ENCODE measurements at places on chromosomes 4 and X.

GRCh38 chr4:178462710-178463109 lies 1020.5 kb upstream of the AGA start:
- no peak for DNase-seq

DNA sequence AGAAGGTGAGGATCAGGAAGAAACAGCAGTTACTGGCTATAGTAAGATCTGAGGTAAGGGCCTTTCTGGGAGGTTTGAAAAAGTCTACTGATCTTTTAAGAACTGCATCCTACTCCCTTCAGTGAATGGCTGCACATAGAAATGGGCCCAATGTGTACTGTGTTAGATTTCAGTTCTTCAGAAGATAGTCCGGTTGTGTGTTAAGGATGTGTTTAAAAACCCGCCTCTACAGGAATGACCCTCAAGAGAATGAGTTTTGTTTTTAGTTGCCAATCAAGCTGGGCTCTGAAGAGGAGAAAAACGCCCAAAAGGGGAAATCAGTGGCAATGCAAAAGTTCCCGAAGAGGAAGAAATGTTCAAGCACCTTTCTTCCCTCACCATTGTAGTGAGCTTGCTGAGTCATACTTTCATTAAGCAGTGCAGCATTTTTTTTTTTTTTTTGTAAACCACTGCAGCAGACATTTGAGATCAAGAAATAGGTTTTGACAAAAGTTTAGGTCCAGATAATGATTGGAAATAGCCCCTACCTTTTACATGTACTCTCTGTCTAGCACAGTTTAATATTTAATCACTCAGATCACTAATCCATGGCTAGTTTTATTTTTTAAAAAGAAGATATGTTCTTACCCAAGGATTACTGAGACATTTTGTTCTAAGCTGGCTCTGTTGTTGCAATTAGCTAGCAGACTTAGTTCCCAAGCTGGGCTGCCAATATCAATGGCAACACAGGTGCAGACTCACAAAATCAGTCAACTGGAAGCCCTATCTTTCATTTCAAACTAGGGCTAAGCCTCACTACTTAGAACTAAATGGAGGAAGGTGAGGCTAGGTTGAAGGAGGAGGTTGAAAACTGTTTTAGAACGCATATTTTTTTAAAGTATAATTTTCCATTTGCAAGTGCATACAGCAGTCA lies 7.0 kb upstream of the TRPC5OS start:
- DNase-seq = peak; percentile 1

DNA sequence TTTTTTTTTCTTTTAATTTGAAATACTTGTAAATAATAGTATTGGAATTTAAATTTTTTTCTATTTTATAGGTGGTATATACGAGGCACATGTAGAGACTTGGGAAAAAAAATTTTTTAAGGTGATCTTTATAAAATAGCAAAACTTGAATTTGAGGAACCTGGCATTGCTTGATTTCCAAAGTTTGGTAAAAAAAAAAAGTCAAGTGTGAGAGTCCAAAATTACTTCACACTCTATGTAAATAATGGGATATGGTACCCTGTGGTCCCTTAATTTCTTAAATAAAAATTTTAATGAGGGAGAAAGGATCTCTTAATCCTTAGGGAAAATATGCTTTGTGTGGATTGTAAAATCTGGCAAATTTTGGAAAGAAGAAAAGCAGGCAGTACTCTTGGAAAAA lies 19.0 kb downstream of the SPRY1 start:
- DNase-seq = no peak

DNA sequence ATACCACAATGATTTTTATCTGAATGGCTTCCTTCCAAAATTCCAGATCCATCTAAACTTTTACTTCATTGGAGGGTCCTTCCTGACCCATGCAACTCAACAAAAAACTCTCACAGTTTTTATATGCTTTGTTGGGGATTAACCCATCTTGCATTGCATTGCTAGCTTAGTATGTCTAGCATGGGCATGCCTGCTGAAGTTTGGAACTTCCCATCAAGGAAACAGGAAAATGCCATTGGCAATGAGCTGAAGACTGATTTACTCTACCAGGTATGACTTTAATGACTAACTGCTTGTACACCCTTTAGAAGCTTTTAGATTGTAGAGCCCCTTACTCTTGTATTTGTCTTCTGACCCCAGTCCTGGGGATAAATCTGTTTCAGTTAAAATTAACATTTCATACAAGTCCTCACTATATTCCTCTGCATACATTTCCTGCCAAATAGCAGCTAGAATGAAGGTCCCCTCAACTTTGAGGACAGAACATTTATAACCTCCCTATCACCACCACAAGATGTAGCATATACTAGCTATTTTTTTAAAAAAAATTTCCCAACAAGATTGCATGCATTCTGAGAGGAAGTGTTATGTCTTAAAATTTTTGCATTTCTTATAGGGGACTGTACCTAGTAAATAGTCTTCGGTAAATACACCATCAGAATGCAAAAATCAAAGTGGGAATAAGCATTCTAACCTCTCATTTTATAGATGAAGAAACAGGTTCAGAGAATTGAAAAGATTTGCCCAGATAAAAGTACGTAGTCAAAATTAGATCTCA lies 52.5 kb upstream of the ATXN3L start:
- DNase-seq = no peak

DNA sequence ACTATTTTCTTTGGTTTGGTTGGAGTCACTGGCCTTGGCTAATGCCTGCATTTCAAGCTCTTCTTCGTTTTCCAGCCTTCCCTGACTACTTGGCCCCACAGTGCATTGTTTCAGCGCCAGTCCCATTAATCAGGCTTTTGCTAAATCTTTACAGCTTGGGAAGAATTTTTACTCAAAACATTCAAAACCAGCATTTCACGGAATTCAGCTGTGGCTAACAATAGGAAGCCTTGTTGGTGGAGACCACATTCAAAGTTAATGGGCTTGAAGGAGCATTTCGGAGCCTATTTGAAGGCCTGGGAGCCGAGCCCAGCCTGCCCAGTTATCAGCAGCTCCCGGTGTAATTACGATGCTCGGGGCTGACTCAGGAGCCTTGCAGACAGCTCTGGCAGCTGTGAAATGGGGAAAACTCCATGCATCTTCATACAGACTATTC lies 30.8 kb upstream of the VCX2 start:
- DNase-seq = no peak

GRCh38 chrX:386768-387575 lies at the start of gene PPP2R3B:
Gene PPP2R3B (minus strand): TSS chrX:386907. CDS start chrX:386691, 216 bp downstream.
- DNase-seq = peak; percentile 98

DNA sequence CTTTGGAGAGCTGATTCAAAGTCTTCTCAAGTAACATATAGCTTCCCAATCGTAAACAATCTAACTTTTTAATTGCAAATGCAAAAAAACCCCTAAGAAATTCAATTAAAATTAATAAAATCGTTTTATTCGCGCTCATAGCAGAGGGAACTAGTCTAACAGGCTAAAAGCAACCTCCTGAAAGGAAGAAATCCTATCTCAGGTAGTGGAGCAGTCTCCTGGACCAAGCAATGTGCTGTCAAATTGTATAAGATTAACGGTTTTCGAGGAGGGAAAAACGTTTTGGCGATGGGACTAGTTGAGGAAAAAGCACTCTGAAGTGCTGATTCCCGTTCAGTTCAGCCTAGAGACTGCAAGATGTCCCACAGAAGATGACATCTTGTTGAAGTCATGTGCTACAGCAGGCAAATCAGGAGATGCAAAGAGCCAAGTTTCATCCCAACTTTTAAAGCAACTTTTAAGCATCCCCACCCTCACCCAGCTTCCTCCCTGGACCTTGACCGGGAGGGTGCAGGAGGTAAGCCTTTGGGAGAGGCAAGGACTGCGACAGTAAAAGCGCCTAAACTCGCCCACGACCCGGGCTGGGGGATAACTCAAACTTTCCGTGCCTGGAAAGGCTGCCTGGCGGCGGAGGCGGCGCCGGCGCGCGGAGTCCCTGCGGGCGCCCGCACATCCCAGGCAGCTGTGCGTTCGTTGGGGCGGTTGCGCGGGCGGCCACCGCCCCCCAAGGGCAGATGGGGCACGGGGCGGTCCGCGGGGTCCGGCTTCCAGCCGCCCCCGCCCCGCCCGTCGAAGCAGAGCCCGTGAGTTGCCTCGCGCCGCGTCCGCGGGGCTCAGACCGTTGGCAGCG lies 784 bp downstream of the MAP7D3 start:
- no peak for DNase-seq

GRCh38 chr4:144480068-144480467 lies 165.9 kb upstream of the HHIP start:
- no peak for DNase-seq

DNA sequence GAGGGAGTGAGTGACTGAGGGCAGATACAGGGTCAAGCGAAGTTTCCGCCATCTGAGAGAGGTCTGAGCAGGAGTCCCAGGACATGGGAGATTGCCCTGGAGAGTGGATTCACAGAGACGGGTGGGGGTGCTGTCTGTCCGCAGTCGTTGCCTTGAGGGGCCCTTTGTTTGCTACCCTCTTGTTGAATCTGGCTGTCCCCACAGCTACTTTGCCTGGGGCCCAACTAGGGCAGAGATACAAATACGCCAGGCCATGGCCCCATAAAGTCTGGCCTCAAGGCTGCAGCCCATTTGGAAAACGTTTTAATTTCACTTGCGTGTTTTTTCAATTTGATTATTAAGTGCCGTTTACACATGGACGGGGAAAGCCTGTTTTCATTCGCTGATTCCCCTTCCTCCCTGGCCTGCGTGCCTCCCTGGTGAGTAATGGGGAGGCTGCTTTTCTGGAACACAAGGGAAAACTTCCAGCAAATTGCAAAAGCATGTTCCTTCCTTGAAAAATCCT lies 134.4 kb downstream of the SMIM20 start:
- DNase-seq = peak; percentile 37

DNA sequence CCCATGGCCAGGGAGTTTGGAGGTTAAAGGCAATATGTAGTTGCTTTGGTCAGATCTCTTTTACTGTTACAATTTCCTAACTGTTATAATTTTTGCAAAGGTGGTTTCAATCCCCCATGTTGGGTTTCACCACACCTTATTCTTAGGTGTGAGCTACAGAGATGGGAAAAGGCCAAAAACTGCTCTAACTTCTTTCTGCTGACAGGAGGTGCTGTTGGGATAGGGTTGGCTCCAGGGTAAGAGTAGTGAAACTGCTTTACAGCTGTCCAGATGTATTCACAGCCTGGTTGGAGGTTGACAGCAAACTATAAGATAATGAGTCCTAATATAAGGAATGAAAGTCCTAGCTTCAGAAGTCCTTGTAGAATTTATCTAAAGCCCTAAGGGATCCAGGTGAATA lies 181.3 kb upstream of the TEX13D start:
- no peak for DNase-seq

DNA sequence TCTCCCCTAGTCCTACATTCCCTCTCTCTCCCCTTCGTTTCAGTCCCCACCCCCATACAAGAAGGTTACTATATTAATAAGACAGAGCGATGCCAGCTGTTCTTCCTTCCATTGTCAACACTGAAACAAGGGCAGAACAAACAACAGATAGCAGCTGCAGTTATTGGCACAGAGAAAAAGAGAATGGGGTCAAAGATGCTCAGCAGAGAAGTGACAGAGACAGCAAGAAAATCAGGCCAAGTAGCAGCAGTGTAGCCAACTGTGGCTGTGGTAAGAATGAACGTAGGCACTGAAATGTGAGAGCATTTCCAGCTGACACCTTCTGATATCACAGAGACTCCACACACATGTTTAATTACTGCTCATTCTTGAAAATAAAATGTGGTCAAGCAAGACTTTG lies 641.8 kb downstream of the FSTL5 start:
- DNase-seq = no peak

- DNase-seq = no peak
Measured at GRCh38 chrX:26309262-26309661, 93.3 kb downstream of the MAGEB5 start.

- no peak for DNase-seq
Measured at GRCh38 chr4:114310296-114310925, 288.2 kb upstream of the UGT8 start.

GRCh38 chr4:124964251-124964650 lies 251.7 kb upstream of the ANKRD50 start:
- no peak for DNase-seq

DNA sequence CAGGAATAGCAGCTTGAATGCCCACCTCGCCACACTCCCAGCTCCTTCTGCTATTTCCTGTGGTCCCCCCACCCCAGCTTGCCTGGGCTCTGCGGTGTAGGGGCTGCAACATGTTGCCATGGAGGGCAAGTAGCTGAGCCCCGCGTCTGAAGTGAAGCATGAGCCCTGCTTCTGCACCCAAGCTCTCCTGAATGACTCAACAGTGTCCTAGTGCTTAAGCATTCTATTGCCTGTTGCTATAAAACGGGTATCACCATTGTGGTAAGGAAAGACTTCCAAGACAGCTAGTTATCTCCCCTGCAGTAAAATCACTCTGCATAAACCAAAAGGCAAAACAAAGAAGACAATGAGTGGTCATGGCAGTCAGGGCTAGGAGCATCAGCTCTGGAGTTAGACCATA lies 31.4 kb upstream of the SPATA4 start:
- DNase-seq = no peak

GRCh38 chr4:151567056-151567455 lies 158.1 kb downstream of the FHIP1A start:
- no peak for DNase-seq

- DNase-seq = no peak
Measured at GRCh38 chr4:184940500-184940899, 77.8 kb upstream of the HELT start.

DNA sequence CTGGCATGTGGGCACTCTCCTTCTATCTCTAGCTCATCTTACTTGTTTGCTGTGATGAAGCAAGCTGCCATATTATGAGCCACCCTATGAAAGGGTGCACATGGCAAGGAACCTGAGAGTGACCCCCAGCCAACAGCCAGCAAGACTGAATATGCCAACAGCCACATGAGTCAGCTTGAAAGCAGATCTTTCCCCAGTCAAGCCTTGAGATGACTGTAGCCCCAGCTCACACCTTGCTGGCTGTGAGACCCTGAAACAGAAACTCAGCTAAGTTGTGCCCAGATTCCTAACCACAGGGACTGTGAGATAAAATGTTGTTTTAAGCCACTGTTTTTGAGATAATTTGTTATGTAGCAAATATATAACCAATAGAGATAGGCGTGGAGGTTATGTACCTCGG lies 36.2 kb downstream of the KDM5C start:
- no peak for DNase-seq

- DNase-seq = no peak
Measured at GRCh38 chrX:15483891-15484290, 9.2 kb downstream of the PIR start.

- DNase-seq = no peak
Measured at GRCh38 chrX:96386981-96387380, 297.7 kb upstream of the DIAPH2 start.

DNA sequence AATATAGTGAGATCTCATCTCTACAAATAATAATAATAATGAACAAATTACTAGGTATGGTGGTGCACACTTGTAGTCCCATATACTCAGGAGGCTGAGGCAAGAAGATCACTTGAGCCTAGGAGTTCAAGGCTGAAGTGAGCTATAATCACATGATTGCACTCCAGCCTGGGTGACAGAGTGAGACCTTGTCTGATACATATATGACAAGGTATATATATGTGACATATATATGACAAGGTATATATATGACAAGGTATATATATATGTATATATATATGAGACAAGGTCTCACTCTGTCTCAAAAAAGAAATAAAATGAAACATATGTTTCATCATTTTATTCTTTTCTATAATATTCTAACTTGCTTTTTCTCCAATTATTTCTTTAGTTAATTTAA lies 278.1 kb upstream of the TET2 start:
- DNase-seq = no peak

- no peak for DNase-seq
Measured at GRCh38 chr4:61214680-61215079, 14.6 kb downstream of the ADGRL3 start.

- DNase-seq = no peak
Measured at GRCh38 chr4:23382879-23383278, 507.0 kb downstream of the PPARGC1A start.

- no peak for DNase-seq
Measured at GRCh38 chrX:734362-734761, 103.8 kb downstream of the SHOX start.

All from urothelium cell line (cell line).